HTR-8/SVneo (cell line): ENCODE measurements at places on chromosomes 5 and 9.

GRCh38 chr9:107639426-107639825, 149.9 kb upstream of the KLF4 start:
- DNase-seq = no peak

GRCh38 chr9:125600194-125600593, 106.8 kb downstream of the MAPKAP1 start:
- no peak for DNase-seq

GRCh38 chr5:117207088-117207668, 632.6 kb upstream of the SEMA6A start:
- no peak for DNase-seq

- no peak for DNase-seq
These were observed 155.6 kb downstream of the EPB41L4A start for GRCh38 chr5:112263469-112263868.

DNA sequence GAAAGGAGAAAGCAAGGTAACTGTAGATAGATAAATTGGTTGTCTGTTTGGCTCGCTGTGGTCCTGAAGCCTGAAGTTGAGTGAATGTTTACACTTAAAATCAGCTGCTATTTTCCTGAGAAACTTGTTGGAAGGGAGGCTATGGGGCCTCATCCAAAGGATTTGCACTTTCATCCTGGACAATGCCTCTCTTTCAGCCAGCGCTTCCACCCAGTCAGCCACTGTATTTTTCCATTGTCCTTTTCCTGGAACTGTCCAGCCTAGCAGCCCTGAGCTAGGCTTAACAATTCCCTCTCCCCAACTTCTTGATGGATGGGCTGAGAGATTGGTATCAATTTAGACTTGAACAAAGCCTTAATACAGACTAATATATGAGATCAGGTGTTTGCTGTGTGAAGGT, 429.2 kb downstream of the DMAC1 start:
- no peak for DNase-seq

GRCh38 chr5:151179489-151179840, 21.9 kb upstream of the ANXA6 start:
- DNase-seq = no peak
